Glomerular endothelial cell (primary cell): ENCODE measurements at places on chromosomes 3 and 15. TPM values are rescaled to one million over a fixed set of nuclear protein-coding genes. Genes with fewer than 3 reads are reported as not detected.

DNA sequence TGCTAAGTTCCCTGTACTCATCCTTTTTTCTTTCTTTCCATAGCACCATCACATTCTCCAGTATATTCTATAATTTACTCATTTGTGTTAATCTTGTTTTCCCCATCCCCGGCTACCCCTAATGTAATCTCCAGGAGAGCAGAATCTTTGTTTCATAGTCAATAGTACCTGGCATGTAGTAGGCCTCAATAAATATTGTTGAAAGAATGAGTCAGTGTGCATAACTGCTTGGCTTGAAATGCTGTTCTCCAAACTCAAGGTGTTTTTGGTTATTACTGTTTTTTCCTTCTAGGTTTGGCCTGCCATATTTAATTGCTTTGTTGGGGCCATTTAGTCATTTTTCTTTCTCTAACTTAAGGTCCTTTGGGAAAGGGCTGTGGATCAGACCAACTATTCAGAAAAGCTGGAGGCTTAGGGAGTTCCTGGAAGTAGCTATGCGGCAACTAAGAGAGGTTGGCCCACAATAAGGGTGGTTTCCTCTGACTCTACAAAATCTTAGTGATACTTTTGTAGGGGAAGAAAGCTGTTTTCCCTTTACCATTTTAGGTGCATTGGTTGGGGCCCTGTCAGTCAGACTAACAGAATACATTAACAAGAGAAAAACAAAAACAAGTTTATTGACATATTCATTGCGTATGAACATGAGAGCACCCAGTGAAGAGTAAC is 28.4 kb downstream of the KAT2B start:
- no peak for DNase-seq

CPLX3 gene
- not detected in 2 replicates for total RNA-seq

DNA sequence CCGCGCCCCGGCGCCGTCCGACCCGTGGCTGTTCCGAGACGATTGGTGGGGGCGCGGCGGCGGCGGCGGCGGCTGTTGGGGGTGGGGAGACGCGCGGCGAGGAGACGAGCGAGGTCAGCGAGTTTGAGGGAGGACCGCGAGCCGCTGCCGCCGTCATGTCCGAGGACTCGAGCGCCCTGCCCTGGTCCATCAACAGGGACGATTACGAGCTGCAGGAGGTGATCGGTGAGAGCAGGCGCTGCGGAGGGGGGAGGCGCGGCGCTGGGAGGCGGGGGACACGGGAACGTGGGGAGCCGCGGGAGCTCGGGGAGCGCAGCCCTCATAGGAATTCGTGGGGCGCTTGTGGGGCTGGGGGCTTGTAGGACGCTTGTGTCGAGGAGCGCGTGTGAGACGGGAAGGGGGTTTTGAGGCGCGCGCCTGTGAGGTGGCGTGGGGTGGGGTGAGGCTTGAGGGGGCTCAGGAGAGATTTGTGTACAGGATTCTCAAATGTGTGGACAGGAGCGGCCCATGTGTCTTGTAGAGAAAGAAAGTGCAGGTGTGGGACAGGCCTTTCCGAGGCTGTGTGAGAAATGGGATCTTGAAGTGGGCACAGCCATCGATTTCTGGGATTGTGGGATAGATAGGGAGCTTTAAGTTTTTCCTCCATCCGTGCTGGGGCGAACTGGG is 518 bp downstream of the OXSR1 start:
- no peak for DNase-seq

GRCh38 chr3:79148786-79149185 is 619.0 kb downstream of the ROBO1 start:
- DNase-seq = no peak

MED12L gene
- total RNA-seq = 0.05 and 0.29 TPM in 2 replicates

- DNase-seq = no peak
Observed at GRCh38 chr3:61420136-61420759, 141.1 kb upstream of the PTPRG start.

RLBP1 gene
- not detected in 2 replicates for total RNA-seq

GRAMD1C gene
- total RNA-seq = 14.4 and 17.8 TPM in 2 replicates

GRCh38 chr3:157394411-157394810 is 42.2 kb upstream of the PTX3 start:
- no peak for DNase-seq

DNA sequence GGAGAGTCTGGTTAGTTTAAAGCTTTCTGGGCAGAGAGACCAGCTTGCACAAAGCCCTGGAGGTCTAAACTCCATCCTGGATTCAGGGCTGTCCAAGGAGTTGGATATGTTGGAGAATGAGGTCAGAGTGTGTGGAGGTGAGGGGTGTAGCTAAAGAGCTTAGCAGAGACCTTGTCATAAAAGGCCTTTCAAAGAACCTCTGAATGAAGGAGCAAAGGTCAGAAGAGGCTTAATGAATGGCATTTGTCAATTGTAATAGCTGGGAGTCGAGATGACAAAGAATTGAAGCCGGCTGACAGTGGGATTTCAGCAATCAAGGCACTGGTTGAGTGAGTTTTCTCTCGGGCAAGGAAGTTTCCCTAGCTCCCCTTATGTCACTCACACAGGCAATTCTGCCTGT is 202.6 kb downstream of the PDCD6IP start:
- DNase-seq = no peak

IMPG2 gene
- 0.34 and 0.99 TPM in 2 replicates for total RNA-seq

SKOR1 gene
- 0.19 TPM in 1 of 2 replicates, not detected in the other for total RNA-seq

TUSC7 gene
- not detected in 2 replicates for total RNA-seq

- no peak for DNase-seq
Observed at GRCh38 chr3:117656391-117656790, 946.8 kb downstream of the TUSC7 start.

DNA sequence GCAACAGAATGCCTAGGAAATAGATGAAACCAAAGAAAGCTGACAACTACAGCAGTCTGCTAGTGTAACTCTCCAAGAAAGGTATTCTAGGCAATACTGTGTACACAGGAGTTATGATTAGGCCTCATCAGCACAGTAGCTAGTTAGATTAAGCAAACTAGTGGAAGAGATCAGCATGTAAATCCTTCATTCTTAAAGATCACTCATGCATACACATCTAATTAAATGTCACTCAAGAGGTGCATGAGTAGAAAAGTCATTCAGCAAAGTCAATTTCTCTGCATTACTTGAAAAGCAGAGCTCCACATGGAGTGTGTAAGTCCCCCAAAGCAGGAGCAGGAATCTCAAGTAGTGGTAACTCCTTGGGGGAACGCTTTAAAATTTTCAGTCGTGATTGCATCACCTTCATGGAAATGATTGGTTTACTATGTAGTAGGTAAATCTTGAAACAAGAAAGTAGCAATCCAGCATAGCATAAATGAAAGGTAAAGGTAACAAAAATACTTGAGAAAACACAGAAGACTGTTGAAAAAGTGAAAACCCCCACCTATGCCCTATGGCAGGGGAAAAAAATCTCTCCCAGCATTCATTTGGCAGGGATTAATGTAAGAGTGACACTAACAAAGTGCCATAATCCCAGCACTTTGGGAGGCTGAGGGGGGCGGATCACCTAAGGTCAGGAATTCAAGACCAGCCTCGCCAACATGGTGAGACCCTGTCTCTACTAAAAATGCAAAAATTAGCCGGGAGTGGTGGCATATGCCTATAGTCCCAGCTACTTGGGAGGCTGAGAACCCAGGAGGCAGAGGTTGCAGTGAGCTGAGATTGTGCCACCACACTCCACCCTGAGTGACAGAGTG is 29.4 kb upstream of the PPIB start:
- DNase-seq = no peak

- no peak for DNase-seq
Observed at GRCh38 chr3:46892285-46893145, 15.0 kb downstream of the PTH1R start.

- DNase-seq = no peak
Observed at GRCh38 chr3:58034738-58035523, 26.7 kb downstream of the FLNB start.
